Activated CD8-positive, alpha-beta memory T cell treated with anti-CD3 and anti-CD28 coated beads, Interleukin-2, amount 50 U/mL, for 4 hours (primary cell): ENCODE measurements at places on chromosomes 1 and 21.

DNA sequence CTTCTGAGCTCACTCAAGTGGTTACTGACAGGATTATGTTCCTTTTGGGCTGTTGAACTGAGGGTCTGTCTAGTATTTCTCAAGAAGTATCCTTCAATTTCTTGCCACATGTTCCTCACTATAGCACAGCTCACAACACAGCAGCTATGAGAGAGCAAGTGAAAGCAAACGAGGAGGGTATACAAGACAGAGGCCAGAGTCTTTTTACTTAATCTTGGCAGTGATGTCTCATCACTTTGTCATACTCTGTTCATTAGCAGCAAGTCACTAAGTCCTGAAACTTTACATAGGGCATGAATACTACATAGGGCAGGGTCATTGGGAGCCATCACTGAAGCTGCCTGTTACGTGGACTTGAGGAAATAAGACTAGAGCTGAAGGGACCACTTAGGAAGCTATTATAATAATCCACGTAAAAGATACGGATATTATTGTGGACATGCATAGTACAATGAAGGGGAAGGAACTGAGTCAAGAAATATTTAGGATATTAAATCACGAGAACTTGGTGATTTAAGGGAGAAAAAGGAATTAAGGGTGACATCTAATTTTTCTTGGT, 63.7 kb downstream of the SLC30A7 start:
- no peak for DNase-seq

DNA sequence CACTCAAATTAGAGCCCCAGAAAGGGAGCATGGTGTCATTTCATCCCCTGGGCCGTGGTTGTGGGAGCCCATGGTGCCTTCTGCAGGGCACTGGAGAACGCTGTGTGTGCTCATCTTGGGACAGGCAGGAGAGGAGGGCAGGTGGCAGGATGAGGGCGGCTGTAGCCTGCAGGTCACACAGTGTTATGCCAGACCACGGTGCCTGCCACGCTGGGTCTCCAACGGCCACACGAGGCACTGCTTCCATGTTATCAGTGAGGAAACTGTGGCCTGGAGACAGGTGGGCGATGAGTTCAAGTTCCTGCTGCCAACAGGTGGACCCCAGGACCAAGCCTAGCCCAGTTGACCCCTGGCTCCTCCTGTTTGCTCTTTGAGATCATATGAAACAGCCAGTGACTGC, 21.0 kb downstream of the ABCG1 start:
- no peak for DNase-seq

DNA sequence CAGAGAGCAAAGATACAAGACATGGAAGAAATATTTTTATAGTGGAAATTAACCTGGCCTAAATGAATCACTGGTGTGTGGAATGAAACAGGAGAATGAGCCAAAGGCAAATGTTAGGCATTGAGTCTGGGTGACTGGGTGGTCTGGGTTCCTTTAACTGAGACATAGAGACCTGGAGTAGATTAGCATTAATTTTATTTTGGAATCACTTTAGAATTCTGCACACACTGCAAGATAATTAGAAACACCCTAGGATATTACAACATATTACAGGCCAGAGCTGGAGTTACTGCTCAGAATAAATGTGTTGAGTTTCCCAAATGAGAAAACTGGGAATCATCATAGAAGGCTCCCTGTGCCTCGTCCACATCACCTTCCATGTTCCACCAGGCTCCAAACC, 85.5 kb downstream of the PLPPR5 start:
- no peak for DNase-seq

DNA sequence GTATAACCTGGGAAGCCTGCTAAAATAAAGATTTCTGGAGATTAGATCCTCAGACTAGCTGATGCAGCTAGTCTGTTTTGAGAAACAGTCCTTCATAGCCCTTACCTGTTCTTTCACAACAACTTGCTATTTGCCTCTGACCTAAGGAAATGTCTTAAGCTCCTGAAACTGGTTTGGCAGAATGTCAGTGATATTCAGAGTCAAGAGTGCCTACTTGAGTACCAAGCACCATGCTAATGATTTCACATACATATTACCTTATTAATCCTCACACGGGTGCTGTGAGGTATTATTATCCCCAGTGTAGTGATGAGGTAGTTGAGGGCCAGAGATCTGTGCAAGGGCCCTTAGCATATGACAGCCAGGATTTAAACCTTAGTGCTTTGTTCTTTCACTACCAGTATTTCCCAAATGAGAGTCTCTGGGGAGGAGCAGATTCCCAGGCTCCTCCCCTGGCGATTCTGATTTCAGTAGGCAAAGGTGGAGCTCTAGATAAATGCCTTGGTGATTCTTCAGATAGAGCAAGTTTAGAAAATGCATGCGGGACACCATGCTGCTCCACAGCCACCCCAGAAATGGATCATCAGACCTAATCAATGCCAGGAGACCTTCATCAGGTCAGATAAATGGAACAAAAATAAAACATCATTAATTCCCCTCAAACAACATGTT, 47.4 kb upstream of the WNT2B start:
- no peak for DNase-seq

DNA sequence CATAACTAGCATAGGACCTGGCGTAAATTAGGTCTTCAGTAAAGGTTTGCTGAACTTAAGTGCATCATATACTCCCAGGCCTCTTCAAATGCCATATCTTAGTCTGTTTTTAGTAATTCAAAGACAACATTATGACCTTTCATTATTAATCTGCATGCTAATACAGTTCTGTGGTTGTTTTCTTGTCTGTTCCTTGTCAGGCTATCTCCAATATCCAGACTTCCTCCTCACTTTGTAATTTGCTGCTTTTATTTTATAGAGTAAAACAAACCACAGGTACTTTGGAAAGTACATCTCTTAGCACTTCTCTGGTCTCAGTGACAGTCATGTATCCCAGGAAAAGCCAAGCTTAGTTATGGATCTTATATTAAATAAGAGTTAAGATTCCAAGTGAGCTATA, 65.1 kb upstream of the BMP8A start:
- no peak for DNase-seq

GRCh38 chr21:32834916-32835235, 63.3 kb upstream of the PAXBP1 start:
- DNase-seq: no peak

DNA sequence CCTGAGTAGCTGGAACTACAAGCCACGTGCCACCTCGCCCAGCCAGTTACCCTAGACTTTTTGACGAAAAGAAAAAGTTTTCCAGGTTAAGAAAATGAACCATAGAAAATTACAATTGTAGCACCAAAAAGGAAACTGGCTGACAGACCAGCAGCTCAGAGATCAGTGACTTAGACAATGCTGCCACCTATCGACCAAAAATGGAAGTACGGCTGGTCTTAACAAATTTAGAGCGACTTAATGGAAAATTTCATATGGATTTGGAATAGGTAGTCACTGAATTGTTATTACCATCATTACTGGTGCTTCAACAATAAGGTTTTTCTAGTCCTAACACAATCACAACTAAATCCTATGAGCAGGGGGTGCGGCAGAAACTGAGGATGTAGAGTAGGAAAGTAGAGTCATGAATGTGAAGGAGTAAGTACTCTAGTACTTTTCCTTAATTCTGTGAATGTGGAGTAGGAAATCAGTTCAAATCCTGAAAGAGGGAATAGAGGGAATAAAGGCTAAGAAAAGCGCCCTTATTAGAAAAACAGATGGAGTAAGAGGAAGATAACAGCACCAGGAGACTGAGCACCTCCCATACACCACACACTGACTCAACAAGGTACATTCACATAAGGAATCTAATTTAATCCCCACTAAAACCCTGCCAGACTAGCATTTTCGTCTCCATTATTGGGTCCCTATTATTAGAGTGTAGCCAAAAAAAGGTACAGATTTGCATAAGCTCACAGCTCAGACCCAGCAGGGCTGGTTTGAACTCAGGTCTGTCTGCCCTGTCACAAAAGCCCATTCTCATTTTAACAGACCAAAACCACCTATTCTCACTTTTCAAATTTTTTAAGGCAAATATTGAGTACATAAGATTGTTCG, 37.9 kb upstream of the MGST3 start:
- DNase-seq: peak; percentile 77

DNA sequence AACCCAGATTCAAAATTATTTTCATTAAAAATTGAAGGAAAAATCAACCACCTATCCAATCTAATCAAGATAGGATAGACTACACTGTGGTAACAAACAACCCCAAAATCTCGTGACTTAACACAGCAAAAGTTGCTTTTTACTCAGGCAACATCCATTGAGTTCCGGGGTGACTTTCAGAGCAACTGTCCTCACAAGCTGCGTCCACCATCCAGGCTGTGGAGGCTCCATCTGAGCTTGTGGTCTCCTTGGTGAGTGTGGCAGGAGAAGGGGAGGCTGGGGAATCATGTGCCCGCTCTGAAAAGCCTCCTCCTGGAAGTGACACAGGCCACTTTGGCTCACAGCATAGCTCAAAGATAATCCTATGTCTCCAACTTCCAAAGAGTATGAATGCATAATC, 52.4 kb downstream of the CD2 start:
- DNase-seq: no peak

GRCh38 chr1:26780344-26780957, 7.3 kb upstream of the PIGV start:
- DNase-seq: no peak
